ENCODE measurements at places on chromosomes 16 and 17.

GRCh38 chr17:78650093-78650715, 73.0 kb upstream of the DNAH17 start:
- DNase-seq: no peak

DNA sequence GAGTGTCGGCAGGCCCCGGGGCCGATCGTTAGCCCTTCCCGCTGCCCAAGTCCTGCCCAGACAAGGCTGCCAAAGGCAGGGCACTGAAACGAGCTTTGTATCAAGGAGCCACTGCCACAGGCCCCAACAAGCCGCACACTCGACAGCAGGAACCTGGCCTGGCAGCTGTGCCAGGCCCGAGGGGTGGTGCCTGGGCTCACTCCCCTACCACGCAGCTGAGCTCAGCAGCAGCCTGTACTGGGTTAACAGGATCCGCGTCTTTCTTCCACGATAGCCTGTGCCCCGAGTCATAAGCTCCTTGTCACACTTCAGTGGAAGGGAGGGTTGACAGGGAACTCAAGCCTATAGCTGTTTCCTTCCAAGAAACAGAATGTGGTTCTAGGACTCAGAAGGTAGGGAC, 87.9 kb downstream of the ABR start:
- no peak for DNase-seq

DNA sequence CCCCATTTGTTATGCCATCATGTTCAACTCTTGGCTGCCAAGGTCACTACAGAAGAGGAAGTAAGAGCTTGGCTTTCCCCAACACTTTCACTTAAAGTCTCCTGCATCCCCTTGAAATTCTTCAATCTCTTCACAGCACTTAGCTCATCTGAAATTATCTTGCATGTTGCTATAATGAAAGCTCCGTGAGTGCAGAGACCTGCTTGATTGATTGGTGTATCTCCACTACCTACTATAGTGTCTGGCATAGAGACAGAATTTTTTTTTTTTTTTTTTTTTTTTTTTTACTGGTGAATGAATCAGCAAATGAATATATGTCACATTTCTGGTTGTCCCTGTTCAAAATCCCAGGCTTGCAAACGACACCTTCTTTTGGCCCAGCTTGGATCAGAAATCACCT, 1.9 kb upstream of the SDR42E1 start:
- no peak for DNase-seq

DNA sequence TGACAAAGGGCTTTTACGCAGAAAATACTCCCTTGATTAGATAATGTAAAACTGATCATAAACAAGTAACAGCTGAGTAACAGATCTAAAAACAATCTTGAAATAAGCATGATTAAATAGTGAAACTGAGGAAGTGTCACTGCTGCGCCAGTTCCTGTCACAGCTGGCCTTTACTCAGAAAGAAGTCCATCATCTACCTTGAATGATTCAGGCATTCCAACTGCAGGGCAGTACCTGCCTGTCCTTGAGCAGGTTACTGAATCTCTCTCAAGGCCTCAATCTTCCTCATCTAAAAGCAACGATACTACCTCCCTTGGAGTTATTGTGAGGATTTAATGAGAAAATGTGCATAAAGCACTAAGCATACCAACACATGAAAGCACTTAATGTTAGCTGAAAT, 12.7 kb downstream of the PHLPP2 start:
- no peak for DNase-seq

- no peak for DNase-seq
Observed at GRCh38 chr16:65967376-65967775, 399.1 kb upstream of the CDH5 start.

DNA sequence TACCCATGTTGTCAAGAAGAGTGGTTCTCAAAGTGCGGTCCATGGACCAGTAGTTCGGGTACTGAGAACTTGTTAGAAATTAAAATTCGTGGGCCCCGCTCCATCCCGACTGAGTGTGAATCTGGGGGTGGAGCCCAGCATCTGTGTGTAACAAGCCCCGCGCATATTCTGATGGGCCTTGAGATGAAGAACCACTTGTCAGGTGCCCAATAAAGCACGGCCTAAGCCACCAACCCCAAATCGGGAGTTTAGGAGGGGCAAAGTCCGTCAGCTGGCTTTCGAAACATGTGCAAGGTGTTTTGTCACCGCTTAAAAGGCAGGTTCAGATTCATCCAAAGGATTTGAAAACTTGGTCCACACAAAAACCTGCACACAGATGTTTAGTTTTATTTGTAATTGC, 29.5 kb downstream of the PSMD12 start:
- DNase-seq: no peak

DNA sequence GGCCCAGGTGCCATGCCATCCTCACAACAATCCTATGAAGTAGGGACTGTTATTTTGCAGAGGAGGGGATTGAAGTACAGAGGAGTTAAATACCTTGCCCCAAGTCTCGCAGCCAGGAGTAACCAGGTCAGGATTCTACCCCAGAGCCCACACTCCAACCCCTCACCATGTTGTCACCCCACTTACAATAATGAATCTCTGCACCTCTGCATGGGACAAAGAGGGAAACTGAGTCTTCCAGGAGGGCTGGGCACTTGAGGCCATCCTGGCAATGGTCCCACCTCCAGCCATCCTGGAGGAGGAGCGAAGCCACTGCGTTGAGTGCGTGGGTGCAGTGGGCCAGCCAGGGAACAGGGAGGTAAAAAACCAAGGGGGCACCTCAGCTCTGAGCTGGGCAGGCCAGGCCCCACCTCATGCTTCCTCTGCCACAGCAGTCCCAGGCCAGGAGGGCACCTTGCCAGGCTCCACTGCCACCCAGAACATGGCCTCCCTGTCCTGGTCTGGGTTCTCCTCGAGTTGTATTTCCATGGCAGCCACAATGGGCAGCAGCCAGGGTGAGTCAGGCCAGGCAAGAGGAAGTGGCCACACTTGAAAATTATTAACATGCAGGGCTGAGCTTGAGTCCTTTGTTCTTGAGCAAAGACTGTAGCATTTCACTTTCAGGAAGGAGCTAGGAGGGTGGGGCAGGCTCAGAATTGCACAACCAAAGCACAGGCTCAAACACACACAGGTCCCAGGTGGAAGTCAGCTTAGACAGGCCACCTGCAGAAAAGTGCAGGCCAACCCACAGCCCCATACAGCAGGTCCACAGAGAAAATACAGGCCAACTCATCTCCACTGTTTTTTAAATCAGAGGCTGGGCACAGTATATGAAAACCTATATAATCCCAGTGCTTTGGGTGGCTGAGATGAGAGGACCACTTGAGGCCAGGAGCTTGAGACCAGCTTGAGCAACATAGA, 52.1 kb downstream of the CUEDC1 start:
- DNase-seq: peak; percentile 65

- no peak for DNase-seq
Observed at GRCh38 chr17:1495265-1495989, 2.9 kb upstream of the MYO1C start.

DNA sequence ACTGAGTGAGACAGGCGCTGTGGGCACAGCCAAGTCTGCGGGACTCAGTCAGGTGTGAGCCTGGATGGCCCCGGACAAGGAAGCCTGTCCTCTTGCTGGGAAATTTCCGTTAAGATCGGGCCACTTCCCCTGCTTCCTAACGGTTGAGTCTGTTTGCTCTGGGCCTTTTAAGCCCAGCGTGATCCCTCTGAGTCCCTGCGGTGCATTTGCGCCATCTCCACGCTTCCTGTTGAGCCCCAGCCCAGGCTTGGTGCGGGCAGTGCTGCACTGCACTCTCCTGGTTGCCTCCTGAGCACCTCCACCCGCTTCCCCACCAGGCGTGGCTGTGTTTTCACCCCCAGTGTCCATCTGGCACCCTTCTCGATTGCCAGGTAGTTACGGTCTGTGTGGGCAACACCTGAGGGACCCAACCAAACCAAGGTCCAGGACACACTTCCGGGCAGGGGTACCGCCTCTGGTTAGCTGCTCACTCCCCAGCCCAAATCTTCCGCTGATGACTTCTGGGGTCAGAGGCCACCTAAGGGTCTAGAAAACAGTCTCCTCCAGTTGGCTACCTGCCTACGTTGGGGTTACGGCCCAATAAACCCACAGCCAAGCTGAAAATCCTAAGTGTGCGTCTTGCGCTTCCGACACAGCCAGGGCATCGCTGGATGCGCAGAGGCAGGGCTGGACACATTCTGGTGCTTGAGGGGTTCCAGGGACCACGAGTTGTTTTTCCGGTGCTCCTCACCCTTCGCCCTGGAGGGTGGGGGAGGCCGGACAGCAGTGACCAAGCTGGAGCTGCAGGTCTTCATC, 1.4 kb upstream of the SLC25A10 start:
- no peak for DNase-seq

GRCh38 chr17:39926135-39926587, 1.2 kb downstream of the ORMDL3 start:
- no peak for DNase-seq

GRCh38 chr16:64900517-64900916, 221.3 kb downstream of the CDH11 start:
- no peak for DNase-seq

- no peak for DNase-seq
Observed at GRCh38 chr16:49189286-49189685, 92.4 kb downstream of the CBLN1 start.

DNA sequence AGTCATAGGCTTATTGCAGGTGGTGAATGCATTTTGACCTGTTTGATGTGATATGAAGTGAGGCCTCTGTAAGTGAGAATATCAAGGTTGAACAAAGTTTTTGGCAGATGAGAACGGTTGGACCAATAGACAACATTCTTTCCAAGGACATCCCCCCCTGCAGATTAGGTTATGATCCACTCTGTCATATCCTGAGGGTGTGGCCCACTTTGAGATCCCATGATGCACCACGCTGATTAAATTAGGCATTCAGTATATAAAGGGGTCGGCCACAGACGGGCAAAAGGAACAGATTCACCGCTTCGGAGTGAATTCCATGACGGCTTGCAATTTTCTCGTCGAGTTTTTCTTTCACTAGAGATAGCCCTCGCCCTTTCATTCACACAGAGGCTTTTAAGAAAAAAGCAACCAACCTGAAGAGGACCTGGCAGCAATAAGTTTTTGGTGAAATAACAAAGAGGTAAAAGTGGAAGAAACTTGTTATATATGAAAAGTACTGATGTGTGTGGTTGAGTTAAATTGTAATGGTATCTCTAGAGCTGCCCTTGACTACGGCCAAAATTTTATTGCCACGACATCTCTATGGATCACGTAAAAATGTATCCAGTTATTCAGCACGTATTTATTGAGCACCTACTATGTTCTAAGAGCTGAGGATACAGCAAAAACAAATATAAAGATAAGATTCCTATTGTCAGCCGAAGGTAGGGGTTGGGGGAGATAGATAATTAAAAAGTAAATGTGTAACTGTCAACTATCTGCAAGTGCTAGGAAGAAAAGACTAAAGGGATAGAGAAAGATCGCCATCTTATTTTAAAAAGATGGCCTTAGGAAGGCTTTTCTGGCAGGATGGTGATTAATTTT, 1.7 kb upstream of the RBBP6 start:
- DNase-seq: no peak

All from hippocampal formation (tissue), 2 donors.